ENCODE measurements at places on chromosomes 6 and 20.

DNA sequence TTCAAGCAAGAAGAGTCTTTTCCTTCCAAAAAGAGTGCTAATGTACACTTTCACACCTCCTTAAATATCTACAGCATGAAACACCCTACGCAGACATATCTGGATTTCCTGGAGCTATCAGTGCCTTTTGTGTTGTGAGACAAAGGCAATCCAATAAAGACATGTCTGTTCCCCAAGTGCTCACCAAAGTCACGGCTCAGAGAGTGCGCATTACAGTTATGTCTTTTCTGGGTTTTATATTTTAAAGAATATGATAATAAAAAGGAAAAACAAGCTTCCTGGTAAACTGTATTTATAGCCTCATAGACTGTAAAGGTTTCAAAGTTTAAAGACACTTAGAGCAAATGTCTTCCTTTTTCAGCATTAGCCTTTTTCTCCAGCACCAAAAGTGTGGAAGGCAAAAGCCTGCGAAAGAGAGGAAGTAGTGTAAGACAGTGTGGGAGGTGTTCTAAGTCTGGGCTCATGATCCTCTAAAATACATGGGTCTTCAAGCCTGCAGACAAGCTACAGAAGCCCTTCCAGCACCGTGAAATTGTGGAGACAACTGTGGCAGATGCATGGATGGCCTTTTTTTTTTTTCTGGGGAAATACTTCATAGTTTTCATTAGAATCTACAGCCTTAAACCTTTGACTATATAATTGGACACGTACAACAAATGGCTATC lies 135.0 kb upstream of the SLC35B3 start:
- DNase-seq: no peak

GRCh38 chr6:151620179-151620578 lies 126.4 kb downstream of the CCDC170 start:
- no peak for DNase-seq

- no peak for DNase-seq
These were observed 12.2 kb downstream of the LYRM4 start for GRCh38 chr6:5248302-5249098.

- DNase-seq: no peak
These were observed 37.9 kb upstream of the PRL start for GRCh38 chr6:22334778-22335177.

- no peak for DNase-seq
These were observed 1.1 kb downstream of the EDN1 start for GRCh38 chr6:12291071-12291838.

DNA sequence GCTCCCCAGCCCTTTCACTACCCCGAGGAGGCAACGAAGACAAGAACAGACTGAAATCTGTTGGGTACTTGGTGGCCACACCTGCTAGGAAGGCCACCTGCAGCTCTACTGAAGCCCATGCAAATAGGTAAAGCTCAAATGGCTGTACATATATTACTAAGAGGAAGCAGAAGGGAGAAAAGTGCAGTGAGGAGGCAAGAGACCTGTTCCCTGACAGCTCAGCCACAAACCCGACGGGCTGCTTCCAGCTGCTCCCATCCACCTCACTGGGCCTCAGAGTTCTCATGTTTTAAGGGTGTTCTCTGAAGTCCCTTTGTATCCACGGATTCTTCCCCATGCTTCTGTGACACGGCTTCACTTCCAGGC lies 24.6 kb downstream of the TRAM2 start:
- DNase-seq: no peak

DNA sequence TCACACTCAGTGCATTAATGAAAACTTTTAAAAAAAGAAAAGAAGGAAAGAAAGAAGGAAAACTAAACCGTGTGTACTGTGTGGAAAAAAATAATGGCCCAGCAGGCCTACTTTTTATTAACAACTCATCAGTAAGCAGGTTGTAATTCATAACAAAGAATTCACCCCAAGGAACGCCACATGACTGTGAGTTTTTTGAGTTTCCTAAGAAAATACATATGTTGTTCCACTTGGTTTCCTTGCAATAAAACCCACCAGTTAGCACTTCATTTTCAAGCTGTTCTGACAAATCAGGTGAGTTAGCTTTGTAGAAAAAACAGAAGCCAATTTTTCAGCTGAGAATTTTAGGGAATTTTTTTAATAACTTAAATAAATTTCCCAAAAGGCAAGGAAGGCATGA lies 259.3 kb upstream of the TBX18 start:
- no peak for DNase-seq

DNA sequence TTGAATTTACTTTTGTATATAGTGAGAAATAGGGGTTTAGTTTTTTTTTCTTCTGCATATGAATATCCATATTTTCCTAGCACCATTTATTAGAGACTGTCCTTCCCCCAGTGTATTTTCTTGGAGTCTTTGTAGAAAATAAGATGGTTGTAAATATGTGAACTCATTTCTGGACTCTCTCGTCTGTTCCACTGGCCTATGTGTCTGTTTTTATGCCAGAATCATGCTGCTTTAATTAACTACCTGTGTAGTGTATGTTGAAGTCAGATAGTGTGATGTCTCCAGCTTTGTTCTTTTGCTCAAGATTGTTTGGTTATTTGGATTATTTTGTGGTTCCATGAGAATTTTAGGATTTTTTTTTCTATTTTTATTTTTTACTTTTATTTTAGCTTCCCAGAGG lies 176.6 kb upstream of the RAB32 start:
- DNase-seq: no peak

- no peak for DNase-seq
These were observed 5.5 kb upstream of the CTCFL start for GRCh38 chr20:57530327-57530981.

GRCh38 chr6:98838032-98838431 lies 3.7 kb downstream of the POU3F2 start:
- DNase-seq: no peak

GRCh38 chr6:29965563-29965872 lies 23.2 kb downstream of the HLA-A start:
- DNase-seq: no peak

GRCh38 chr6:80988892-80989291 lies 763.6 kb downstream of the TENT5A start:
- DNase-seq: no peak

GRCh38 chr6:15994814-15995459 lies 133.9 kb upstream of the MYLIP start:
- DNase-seq: no peak

GRCh38 chr6:105688573-105688972 lies 285.7 kb upstream of the PREP start:
- no peak for DNase-seq

GRCh38 chr20:60214901-60215815 lies 256.9 kb downstream of the CDH26 start:
- no peak for DNase-seq

GRCh38 chr6:87100216-87100615 lies 5.3 kb upstream of the CGA start:
- DNase-seq: no peak

GRCh38 chr6:13527671-13528056 lies 40.3 kb upstream of the GFOD1 start:
- no peak for DNase-seq

DNA sequence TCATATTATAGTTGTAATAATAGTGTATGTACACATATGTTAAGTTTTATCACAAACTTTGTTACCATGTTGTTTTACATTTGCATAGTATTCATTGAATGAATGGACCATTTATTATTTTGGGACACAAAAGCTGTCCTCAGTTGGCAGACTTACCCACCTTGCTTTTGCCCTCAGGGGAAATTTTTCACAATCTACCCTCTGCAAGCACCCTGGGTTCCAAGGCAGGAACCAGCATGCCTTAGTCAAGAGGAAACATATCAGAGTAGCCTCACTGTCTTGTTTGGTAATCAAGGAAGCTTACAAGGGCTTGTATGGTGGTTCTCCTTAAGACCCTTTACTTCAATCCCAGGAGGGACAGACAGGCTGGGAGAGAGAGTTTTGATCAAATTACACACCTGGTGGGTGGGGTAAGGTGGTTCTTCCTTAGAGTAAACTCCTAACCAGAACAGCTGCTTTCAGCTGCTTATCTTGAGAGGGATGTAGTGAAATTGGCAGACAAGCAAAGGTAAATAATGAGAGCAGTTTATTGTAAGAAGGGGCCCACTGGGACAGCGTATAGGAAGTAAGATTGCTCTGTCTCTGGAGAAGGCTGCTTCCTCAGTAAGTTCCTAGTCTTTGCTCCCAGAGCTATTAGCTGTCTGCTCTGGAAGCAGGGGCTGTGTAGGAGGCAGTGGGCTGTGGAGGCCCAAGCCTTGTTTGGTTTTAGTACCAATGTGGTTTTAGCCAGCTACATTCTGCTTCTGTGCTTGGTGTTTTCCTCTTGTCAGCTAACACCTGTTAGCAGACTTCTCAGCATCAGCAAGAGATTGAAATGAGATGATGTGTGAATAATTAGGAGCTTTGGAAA lies 31.1 kb downstream of the BRPF3 start:
- no peak for DNase-seq

DNA sequence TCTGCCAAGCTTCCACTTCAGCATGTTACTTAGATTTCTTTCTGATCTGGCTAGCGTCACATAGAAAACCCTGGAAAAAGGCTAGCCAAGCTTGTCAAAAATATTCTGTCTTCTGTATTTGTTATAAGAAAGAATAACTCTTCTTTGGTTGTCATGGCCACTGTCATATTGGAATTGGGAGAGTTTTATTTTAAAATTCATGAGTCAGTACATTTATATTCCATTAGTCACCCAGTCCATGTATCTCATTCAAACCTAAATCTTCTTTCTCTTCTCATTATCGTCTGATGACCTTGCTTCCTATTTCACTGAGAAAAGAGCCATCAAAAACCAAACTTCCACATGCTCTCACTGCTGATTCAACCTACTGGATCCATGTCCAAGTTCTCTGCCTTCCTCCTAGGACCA lies 65.7 kb downstream of the EPM2A start:
- no peak for DNase-seq

- no peak for DNase-seq
These were observed 55.6 kb downstream of the ADTRP start for GRCh38 chr6:11722805-11723631.

GRCh38 chr20:51488331-51488730 lies 54.2 kb downstream of the NFATC2 start:
- DNase-seq: no peak

GRCh38 chr20:37518059-37518458 lies 3.0 kb upstream of the NNAT start:
- no peak for DNase-seq

- DNase-seq: no peak
These were observed 58.1 kb downstream of the RNF217 start for GRCh38 chr6:125020385-125020784.
